ENCODE measurements at places on chromosomes 3 and 15.

DNA sequence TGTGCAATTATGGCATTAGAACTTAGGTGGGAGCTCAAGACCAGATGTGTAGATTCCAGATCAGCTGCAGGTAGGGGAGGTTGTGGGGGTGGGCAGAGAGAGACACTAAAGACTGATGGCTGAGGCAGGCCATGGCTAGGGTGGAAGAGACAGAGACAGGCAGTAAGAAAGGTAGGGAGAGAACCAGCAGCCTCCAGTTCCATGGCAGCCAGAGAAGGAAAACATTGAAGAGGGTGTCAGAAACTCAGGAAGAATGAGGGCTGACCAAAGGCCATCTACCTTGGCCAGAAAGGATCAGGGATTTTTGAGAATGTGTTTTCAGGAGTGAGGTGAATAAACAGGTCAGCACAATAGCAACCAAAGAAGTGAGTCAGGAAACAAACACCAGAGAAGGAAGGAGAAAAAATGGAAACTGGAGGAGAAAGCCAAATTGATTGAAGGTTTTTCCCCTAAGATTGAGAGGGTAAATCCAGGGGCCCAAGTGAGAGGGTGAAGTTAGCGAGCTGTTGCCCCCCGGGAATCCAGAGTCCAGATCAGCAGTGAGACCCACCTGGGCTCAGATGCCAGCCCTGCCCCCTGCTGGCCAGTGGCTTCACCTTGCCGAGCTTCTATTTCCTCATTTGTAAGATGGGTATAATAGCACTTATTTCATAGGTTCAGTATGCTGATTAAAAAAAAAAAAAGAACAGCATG is 41.0 kb downstream of the ABHD2 start:
- peak; percentile 64 for DNase-seq

GRCh38 chr3:148466143-148466542 is 231.6 kb upstream of the AGTR1 start:
- DNase-seq, result no peak

DNA sequence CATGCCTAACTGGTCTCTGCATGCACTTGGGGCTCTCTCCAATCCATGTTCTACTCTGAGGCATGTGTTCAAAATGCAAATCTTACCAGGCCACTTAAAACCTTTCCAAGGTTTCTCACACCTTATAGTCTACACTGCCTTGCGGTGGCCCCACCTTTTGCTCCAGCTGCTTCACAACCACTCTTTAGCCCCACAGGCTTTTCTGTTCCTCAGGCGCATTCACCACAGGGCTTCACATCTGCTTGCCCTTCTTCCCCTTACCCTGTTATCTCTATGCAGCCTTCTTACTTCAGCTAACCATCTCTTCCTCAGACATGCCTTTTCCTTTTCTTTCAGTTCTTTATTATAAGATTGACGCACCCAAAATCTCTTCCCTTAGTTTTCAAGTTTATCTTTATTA is 37.8 kb downstream of the MINDY4B start:
- DNase-seq, result no peak

GRCh38 chr15:58469432-58470353 is 37.9 kb downstream of the LIPC start:
- no peak for DNase-seq

DNA sequence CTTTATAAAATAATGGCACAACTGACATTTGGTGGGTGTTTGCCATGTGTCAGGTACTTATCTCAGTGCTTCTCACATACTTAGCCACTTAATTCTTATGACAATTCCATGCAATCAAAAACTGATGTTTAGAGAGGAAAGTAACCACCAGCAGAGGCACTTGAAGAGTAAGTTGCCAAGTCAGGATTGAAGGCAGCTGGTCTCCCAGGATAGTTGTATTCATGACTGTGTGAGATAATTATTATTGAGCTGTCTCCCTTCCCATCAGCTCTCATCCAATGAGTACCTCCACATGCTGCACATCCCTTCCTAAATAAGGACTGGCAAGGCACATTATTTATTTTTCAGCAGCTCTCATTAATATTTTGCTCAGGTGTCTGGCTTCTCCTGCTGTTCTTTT is 4.8 kb downstream of the VEPH1 start:
- DNase-seq, result no peak

DNA sequence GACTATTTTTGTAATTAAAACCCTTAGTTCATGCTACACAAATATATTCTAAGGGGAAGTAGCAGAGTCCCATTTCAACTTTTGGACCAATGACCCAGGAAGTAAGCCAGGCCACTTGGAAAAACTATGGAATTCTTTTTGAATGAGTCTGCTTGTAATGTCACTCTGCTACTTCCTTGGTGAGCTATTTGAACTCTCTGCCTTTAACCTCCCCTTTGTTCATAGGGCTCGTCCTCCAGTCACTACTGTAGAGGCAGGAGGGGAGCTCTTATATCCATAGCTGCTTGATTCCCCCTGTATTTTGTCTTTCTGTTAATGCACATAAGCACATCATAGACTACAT is 119.6 kb downstream of the UACA start:
- no peak for DNase-seq

- no peak for DNase-seq
Measured at GRCh38 chr3:149227591-149228268, 6.1 kb upstream of the CP start.

- DNase-seq, result no peak
Measured at GRCh38 chr3:85159376-85159775, 200.6 kb downstream of the CADM2 start.

GRCh38 chr15:62165793-62166375 is 799 bp upstream of the C2CD4B start:
- DNase-seq, result no peak

- no peak for DNase-seq
Measured at GRCh38 chr3:16329036-16329825, 64.2 kb downstream of the OXNAD1 start.

DNA sequence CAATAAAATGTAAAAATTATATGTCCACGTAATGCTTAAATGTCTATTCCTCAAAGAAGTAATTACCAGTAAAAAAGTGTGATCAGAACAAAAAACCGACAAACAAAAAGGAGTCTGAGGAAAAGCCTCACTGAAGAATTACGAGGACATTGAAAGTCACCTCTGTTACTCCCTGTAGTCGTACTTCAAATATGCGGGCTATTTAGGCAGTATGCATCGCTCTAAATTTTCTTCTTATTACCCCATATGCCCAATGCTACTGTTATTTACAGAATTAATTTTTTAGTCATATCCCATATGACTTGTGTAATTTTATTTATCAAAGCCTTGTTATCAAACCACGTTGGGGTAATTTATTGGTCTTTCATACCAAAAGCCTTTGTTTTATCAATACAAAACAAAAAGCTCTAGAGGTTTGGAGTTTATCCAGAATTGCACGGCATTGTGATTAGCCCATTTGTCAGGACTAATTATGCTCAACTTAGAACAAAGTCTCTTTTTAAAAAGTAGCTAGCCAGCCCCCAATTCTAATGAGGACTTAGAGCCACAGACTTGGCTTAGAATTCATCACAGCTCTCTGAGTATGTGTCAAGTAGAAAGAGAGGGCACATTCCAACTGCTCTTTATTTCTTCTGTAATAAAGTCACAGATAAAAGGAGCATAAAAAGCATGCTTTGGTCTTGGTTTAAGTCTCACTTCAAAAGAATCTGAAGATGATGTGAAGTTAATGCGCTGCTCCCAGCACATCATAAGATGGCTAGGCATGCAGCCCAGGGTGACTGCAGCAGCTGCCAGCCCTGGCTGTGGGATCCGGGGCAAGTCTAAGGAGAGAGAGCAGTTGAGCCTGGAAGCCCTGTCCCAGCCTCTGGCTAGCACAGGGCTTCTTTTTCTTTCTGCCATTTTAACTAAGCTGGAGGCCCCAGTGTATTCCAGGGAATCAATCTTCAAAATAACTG is 521.0 kb downstream of the GABRG3 start:
- DNase-seq, result no peak

DNA sequence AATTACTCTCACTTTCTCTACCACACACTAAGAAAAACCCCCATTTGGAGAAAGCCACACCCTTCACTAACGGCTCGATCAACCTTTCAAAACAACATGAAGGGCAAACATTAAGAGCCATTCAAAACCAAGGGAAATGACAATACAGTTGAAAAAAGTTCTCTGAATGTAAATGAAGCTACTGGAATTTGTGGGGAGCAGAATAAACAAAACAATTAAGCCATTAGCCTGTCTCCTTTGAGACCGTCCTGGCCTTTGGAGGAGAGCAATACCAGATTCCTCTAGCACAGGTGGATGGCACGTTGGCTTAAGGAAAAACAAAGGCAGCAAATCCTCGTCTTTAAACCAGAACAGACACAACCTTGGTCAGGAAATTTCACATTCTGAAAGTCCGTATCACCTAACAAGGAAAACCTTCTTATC is 18.7 kb downstream of the MYO1E start:
- DNase-seq, result no peak

GRCh38 chr3:30596152-30596551 is 10.2 kb upstream of the TGFBR2 start:
- no peak for DNase-seq

- DNase-seq, result no peak
Measured at GRCh38 chr15:99385865-99386264, 134.6 kb downstream of the LRRC28 start.

GRCh38 chr3:182063742-182064141 is 352.0 kb downstream of the SOX2 start:
- DNase-seq, result no peak

- DNase-seq, result no peak
Measured at GRCh38 chr3:158103081-158103886, 2.9 kb downstream of the SHOX2 start.

DNA sequence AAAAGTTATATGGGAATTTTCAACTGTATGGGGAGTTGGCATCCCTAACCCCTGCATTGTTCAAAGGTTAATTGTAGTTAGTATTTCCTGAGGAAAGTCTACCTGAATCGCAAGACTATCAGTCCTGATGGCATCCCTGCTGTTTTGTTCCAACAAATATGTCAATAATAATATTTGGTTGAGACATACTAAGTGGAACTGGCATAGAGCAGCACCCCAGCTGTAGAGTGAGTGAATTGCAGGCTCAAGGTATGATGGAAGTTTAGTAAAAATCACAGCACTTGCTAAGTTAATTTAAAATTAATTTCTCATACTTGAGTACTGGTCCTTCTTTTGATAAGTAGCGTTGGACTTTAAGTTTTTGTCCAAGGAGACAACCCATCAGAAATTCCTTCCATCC is 18.0 kb upstream of the COMMD2 start:
- DNase-seq, result no peak

GRCh38 chr15:27358751-27359434 is 387.9 kb downstream of the GABRG3 start:
- DNase-seq, result peak; percentile 29

DNA sequence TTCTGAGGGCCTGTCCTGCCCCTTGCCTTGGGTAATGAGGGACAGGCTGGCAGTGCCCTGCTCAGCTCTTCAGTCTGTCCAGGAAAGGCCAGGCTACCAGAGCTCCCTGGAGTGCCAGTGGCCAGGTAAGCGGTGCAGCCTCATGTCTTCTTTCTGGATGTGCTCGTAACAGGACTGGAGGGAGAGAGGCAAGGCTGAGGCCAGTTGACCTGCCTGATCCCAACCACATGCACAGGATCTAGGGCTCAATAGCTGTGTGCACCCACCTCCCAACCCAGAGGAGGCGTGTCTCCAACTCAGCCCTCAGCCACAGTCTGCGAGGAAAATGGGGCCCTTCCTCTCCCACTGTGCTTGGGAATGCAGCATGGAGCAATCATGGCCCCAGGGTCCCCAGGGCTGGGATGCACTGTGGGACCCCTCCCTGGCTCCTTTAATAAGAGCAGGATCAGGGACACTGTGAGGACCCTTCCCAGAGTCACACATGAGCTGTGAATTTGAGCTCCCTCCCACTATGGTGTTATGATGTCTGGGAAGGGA is 22.5 kb downstream of the ALS2CL start:
- DNase-seq, result no peak

- DNase-seq, result no peak
Measured at GRCh38 chr3:108183181-108183580, 39.0 kb downstream of the IFT57 start.

DNA sequence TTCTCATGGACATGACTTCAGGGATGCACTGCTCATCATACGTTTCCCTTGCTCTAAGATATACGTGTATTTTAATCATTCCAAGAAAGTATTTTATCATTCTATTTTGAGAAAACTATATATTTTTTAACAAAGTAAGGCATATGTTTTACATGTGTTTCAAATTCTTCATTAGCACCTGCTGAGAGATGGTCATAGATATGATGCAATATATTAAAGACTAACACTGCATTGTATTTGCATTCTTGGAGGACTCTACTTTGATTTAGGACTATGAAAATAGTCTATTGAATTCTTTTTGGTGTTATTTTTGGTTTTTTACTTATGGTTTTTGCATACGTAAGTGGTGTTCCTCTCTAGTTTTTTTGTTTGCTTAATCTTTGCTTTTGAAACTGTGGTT is 54.2 kb upstream of the MTMR10 start:
- peak; percentile 36 for DNase-seq

DNA sequence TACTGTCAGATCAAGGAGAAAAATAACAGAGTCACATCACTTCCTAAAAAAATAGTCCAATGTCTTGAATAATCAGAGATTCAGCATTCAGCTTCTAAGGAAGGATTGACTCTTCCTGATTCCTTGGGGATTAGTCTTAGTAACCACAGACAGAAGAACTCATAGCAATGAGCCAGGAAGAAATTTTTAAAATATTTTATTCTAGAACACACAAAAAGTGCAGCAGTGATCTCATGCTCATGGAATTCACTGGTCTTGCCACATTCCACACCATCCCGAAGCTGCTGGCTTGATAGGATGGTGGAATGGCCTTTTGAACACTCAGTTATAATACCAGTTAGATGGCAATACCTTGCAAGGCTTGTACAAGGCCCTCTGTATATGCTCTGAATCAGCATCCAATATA is 43.0 kb upstream of the ABI3BP start:
- DNase-seq, result no peak

Measured in MM.1S (cell line).